Activated T-helper 17 cell treated with anti-CD3 and anti-CD28 coated beads, Interleukin-2, amount 50 U/mL, for 72 hours (primary cell): ENCODE measurements at places on chromosomes 6 and 20.

- no peak for ATAC-seq
Observed at GRCh38 chr6:37990762-37991525, 171.4 kb downstream of the ZFAND3 start.

DNA sequence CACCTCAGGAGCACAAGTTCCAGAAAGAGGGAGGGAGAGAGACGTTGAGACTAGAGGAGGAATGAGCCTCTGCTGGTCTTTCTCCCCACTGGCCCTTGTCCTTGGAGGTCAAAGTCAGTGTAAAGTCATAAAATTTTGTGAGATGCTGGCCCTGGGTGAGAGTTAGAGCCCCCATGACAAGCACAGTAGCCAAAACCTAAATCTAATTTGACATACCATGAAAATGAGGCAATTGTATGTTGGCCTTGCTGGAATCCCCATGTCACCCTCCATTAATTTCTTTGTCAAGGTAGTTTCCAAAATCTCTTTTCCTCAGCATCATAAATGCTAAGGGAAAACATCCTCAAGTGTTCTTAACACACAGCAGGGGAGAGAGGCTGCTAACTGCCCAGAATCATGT lies 17.6 kb upstream of the NEDD9 start:
- no peak for ATAC-seq

DNA sequence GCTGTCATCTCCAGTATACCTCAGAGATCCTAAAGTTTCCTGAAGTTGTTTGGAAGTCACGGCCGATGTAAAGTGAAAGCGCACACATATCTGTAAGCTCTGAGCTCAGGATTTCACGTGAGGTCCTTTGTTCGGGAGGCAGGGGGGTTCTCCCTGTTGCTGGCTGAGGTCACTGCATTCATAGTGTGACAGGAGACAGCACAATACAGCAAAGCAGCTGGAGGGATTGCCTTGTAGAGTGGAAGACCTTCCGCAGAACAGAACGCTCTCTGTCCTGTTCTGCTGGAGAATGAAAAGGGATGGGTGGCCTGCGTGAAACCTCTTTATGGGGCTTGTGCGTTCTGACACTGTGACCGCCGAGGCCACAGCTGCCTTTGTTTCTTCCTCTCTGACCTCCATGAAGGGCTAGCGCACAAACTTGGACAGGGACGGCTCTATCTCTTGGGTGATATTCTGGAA lies 13.4 kb upstream of the SERPINB1 start:
- no peak for ATAC-seq

- ATAC-seq = no peak
Observed at GRCh38 chr6:152050451-152051195, 243.1 kb downstream of the ESR1 start.

GRCh38 chr6:105675715-105676397 lies 273.0 kb upstream of the PREP start:
- ATAC-seq = peak; percentile 70

DNA sequence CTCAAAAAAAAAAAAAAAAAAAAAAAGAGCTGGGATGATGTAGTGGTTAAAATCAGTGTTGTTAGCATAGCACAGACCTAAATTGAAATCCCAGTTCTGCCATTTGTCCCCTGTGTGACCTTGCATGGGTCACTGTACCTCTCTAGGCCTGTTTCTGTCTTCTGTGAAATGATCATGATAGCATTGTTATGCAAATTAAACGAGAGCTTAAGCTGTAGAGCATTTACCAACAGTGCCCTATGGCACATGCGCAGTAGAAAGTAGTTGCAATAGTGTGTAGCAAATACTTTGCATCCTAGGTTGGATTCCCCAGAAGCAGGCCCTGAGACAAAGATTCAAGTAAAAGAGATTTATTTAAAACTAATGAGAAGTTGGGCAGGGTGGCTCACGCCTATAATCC lies 7.3 kb downstream of the PSORS1C2 start:
- ATAC-seq = no peak
